ENCODE measurements at places on chromosomes 2 and 18. TPM values are rescaled to one million over a fixed set of nuclear protein-coding genes. Genes with fewer than 3 reads are reported as not detected.
A peak's percentile ranks its signal among the peaks of the same experiment; 100 is the strongest.

DNA sequence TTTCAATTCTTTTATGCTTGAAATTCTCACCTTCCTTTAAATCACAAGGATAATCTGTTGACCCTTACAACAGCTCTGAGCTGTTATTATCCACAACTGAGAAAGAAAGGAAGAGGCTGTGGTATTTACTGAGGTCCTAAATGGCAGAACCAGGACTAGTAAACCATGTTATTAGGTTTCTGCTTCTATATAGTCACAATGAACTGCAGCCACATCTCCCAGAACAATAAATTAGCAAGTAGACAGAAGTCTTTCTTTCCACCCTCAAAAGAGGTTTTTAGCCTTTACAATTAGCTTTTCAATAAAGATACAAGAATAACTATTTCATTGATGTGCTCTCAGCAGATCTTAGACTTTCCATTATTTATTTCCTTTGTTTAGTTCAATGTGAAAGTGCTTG is 374.2 kb downstream of the NRXN1 start:
- H3K36me3 ChIP-seq = no peaks in the 10 kb centered on the region
- no peaks in the 10 kb centered on the region for H3K27me3 ChIP-seq
- DNase-seq = no peak
- H3K27ac ChIP-seq = no peak overlapping the region

GRCh38 chr2:178860551-178860950 is 53.3 kb upstream of the TTN start:
- H3K27ac ChIP-seq = no peak overlapping the region
- H3K27me3 ChIP-seq = no peaks in the 10 kb centered on the region
- DNase-seq = no peak

GRCh38 chr2:85255813-85256594 is 71.8 kb downstream of the TGOLN2 start:
- H3K27ac ChIP-seq = peak overlapping the region; percentile 56
- no peaks in the 10 kb centered on the region for H3K36me3 ChIP-seq
- H3K27me3 ChIP-seq = no peaks in the 10 kb centered on the region
- H3K4me1 ChIP-seq = peaks cover 43% of the 10 kb centered on the region
- H3K4me3 ChIP-seq = peak overlapping the region; percentile 15

- no peaks in the 10 kb centered on the region for H3K4me1 ChIP-seq
- H3K4me3 ChIP-seq = no peak overlapping the region
- H3K27ac ChIP-seq = no peak overlapping the region
- no peaks in the 10 kb centered on the region for H3K36me3 ChIP-seq
These were observed 12.7 kb upstream of the CDH2 start for GRCh38 chr18:28189400-28190239.

TEX261 gene
- 26.3 TPM for total RNA-seq

GRCh38 chr18:79698668-79699335 is 19.2 kb downstream of the CTDP1 start:
- H3K4me3 ChIP-seq = no peak overlapping the region
- DNase-seq = peak; percentile 84
- H3K27me3 ChIP-seq = no peaks in the 10 kb centered on the region
- peaks cover 46% of the 10 kb centered on the region for H3K36me3 ChIP-seq
- H3K4me1 ChIP-seq = peaks cover 14% of the 10 kb centered on the region
- no peak overlapping the region for H3K27ac ChIP-seq

DNA sequence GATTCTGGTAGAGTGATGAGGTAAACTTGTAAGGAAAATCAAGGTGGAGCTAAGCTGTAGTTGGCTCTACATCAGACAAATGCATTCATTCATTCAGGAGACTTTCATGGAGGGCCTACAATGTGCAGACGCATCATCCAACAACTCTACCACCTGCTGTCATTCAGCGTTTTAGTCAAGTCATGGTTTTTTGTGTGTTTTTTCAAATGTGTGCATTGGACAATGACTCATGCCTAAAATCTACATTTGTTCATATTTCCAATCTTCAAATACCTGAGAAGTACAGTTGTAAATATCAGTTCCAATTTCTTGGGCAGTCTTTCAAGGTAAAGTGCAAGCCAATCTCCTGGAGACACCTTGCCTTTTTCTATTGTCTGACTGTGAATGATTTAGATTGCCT is 108.0 kb upstream of the LGALSL start:
- H3K4me1 ChIP-seq = peaks cover 1% of the 10 kb centered on the region
- H3K27me3 ChIP-seq = peaks cover 21% of the 10 kb centered on the region
- no peak overlapping the region for H3K27ac ChIP-seq
- DNase-seq = no peak
- no peaks in the 10 kb centered on the region for H3K36me3 ChIP-seq

DNA sequence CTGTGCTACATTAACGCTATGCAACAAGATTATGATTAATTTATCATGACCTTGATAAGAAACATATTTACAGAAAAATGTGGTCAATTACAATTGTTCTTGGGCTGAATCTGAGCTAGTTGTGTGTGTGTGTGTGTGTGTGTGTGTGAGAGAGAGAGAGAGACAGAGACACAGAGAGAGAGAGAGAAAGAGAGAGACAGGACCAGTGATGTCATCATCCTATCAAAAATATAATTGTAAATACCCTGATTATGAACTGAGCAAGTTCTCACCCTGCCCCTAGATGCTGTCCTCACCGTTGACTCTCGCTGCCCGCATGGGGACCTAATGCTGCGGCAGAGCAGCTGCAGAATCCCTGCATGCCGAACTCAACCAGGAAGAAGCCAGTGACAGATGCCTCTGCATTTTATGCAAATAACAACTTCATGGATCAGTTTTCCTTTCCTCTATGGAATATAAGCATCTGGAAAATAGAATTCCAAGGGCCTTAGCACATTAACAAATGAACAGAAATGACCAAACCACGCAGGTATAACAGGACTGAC is 512.5 kb downstream of the PLCL1 start:
- DNase-seq = no peak
- no peaks in the 10 kb centered on the region for H3K27me3 ChIP-seq
- H3K4me1 ChIP-seq = no peaks in the 10 kb centered on the region
- no peaks in the 10 kb centered on the region for H3K36me3 ChIP-seq

DNA sequence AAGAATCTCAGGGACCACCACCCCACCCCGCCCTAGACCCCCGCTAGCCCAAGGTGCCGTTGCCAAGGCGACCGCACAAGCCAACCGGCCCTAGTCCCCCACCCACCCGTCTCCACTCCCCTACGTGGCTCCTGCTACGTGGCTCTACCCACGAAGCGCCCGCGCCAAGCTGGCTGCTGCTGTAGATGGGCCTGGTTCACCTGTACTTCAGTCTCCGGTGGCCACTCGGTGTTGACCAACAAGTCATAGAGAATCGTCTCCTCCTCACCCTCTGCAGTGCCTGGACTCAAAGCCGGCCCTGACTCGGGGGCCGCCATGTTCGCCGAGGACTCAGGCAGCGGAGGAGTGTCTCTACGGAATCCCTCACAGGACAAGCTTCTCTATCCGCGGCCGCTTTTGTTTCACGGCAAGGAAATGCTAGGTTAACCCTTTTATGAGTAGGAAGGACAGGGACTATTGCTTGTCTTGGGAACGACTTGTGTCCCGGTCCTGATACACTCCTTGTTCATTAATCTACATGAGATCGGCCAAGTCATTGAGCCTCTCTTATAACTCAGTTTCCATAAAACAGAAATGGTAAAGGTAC is at the start of gene NBAS:
TSS of gene NBAS (minus strand) at position 347 of the 586 bp plus-strand sequence. CDS start at position 317, 30 bp downstream.
- peak within 1 kb of the TSS; percentile 98 for H3K27ac ChIP-seq
- H3K36me3 ChIP-seq = no peaks in the 10 kb centered on the region
- H3K27me3 ChIP-seq = no peaks in the 10 kb centered on the region
- peak; percentile 85 for DNase-seq
- H3K4me3 ChIP-seq = peak within 1 kb of the TSS; percentile 90
- H3K4me1 ChIP-seq = no peaks in the 10 kb centered on the region

DNA sequence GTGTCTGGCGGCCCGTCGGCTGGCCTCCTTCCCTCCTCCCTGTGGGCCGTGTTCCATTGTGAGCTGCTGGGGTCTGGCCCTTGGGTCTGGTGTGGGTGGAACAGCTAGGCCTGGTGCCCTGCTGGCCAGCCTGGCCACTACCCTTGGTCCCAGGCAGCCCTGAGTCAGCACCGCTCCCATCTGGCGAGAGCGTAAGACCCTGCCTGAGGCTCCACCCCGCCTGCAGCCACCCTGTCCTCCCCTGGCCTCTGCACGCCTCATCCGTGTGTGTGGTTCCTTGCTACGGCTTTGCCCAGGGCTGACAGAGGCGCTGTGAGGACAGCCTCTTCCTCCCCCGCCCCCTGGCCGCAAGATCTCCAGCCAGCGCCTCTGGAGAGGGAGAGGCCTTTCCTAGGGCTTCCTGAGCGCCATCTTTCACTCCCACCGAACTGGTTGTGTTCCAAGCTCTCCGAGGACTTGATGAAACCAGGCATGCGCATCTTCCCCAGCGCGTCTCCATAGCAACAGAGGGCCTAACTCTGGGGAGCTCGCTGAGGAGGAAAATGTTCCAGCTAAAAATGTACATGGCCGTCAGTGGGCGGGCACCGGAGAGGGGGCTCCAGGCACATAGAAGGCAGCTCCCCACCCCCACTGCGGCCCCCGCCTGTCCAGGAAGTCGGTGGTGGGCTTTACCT is 83.0 kb downstream of the STPG4 start:
- H3K4me1 ChIP-seq = peaks cover 53% of the 10 kb centered on the region
- no peaks in the 10 kb centered on the region for H3K27me3 ChIP-seq
- DNase-seq = peak; percentile 70
- peaks cover 6% of the 10 kb centered on the region for H3K36me3 ChIP-seq

- peaks cover 27% of the 10 kb centered on the region for H3K36me3 ChIP-seq
- no peak overlapping the region for H3K27ac ChIP-seq
- H3K27me3 ChIP-seq = no peaks in the 10 kb centered on the region
- no peaks in the 10 kb centered on the region for H3K4me1 ChIP-seq
These were observed 35.9 kb downstream of the ADI1 start for GRCh38 chr2:3483227-3483985.

DNA sequence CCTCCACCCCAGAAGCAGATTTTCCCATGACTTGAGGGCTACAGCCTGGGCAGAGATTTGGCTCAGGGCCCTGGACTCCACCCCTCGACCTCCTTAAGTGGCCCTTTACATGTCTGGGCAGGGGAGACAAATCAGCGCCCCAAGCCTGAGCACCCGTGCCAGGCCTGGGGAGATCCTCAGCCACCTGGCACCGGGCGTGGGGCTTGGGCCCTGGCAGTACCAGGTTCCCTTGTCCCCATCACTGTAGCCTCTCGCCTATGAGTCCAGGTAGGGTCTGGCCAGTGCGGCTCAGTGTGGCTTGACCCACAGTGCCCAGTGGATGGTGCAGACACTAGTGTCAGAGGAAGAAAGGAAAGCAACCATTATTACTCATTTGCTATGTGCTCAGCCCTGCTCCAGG is 22.0 kb upstream of the DNMT3A start:
- peaks cover 4% of the 10 kb centered on the region for H3K27me3 ChIP-seq
- no peak for DNase-seq
- no peak overlapping the region for H3K27ac ChIP-seq
- H3K4me3 ChIP-seq = no peak overlapping the region

- no peak overlapping the region for H3K27ac ChIP-seq
- H3K4me1 ChIP-seq = peaks cover 6% of the 10 kb centered on the region
- no peak overlapping the region for H3K4me3 ChIP-seq
These were observed 19.2 kb upstream of the PCBP1 start for GRCh38 chr2:70068119-70068518.

- peaks cover 58% of the 10 kb centered on the region for H3K27me3 ChIP-seq
- peak; percentile 83 for DNase-seq
- H3K4me1 ChIP-seq = peaks cover 16% of the 10 kb centered on the region
- no peak overlapping the region for H3K27ac ChIP-seq
- H3K4me3 ChIP-seq = no peak overlapping the region
- H3K36me3 ChIP-seq = no peaks in the 10 kb centered on the region
These were observed 4.8 kb downstream of the TNFRSF11A start for GRCh38 chr18:62329691-62330454.

GRCh38 chr2:18932853-18933252 is 343.5 kb upstream of the NT5C1B start:
- no peak overlapping the region for H3K4me3 ChIP-seq
- no peaks in the 10 kb centered on the region for H3K27me3 ChIP-seq
- no peak overlapping the region for H3K27ac ChIP-seq
- DNase-seq = peak; percentile 8
- H3K36me3 ChIP-seq = no peaks in the 10 kb centered on the region
